ENCODE measurements at places on chromosomes 6 and 20. TPM values are rescaled to one million over a fixed set of nuclear protein-coding genes. Genes with fewer than 3 reads are reported as not detected.

The POU5F1 gene
- total RNA-seq, result not detected

The CLIC1 gene
- 334 TPM for total RNA-seq

The HLA-DRB5 gene
- total RNA-seq, result 5.9 TPM

The GPANK1 gene
- 30.9 TPM for total RNA-seq

The DCBLD1 gene
- 2.2 TPM for total RNA-seq
